ENCODE measurements at places on chromosomes 3 and 15.
A peak's percentile ranks its signal among the peaks of the same experiment; 100 is the strongest.

- no peak for DNase-seq
Measured at GRCh38 chr3:120684896-120685295, 2.9 kb upstream of the HGD start.

DNA sequence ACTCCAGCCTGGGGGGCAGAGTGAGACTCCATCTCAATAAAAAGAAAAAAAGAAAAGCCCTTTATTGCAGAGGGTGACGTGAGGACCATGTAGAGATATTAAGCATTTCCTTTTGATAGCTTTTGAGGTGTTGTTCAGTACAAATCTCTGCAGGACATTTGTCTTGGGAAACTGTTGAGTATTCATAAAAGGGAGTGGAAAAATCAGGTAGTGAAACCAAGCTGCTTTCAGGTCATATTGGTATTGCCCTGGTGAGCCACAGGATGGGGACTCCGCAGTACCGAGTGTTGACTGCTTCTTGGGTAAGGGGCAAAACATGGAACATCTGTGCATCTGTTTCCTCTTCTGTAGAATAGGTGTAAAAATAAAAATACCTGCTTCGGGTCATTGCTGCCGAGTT lies 9.9 kb downstream of the ITPR1 start:
- DNase-seq: peak; percentile 82

GRCh38 chr3:148825476-148825875 lies 2.1 kb upstream of the CPB1 start:
- DNase-seq: no peak

- no peak for DNase-seq
Measured at GRCh38 chr3:56154297-56154696, 314.0 kb downstream of the ERC2 start.

- DNase-seq: no peak
Measured at GRCh38 chr15:50979041-50979440, 70.6 kb downstream of the AP4E1 start.

DNA sequence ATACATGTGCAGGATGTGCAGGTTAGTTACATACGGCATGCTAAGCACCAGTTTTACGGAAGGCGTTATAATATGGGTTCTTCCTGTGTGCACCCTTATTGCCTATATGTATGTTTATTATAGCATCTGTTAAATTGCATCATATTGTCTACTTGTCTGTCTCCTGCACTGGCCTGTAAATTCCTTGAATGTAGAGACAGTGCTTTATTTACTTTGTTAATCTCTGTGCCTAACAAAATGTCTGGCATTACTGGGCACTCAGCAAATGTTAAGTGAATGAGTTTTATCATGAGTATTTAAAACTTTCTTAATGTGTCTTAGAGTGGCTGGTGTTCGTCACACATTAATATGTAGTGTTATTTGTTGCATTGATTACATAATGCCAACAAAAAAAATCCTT lies 23.8 kb downstream of the MGA start:
- DNase-seq: no peak

DNA sequence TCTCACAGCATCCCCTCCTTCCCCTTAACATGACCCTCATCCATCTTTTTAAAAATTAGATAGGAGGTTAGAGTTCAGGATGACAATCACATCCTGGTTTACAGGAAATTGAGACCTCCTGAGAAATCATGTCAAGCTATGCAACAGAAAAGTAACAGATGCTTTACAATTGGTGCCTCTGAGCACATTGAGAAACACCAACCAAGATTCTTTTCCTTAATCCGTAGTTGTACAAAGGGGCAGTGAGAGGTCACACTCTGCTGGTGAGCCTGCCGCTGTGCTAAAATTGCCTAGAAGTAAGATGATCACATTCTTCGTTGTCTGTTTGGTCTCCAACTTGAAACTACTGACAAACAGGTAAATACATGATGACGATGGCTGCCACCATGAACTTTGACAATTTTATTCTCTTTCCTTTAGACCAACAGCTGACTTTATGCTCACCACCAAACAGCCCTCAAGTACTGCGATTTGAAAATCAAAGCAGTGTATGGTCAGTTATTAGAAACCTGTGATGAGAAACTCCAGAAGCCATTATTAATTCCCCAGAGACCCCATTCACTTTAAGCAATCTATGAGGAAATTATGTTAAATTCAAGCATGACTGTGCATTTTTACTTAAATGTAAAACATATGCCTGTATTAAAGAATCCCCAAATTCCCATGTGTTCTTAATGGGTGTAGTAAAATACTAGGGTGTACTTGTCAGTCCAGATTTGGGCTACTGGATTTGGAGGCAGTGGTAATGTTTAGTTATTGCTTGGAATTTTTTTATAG lies 210.7 kb upstream of the UBE2E1 start:
- DNase-seq: no peak

GRCh38 chr3:144341471-144341870 lies 369.8 kb downstream of the DIPK2A start:
- DNase-seq: no peak

DNA sequence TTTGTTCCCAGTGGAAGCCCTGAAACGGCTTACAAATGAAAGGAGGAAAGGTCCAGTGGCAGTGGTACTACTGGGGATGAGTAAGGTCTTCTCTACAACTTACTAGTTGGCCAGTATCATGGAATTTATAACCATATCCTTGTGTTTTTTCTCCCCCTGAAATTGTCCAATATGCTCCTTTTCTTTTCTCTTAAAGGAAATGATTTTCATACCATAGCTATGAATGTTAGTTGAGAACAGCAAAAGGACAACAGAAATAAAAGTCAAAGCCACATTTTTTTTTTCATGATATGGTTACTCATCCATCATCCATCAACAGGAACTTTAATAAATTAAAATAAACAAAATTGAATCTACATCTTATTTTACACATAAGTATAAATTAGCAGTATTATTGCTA lies 450.4 kb downstream of the MFSD1 start:
- DNase-seq: no peak

- DNase-seq: peak; percentile 71
Measured at GRCh38 chr15:78422571-78423340, 15.3 kb upstream of the IREB2 start.

DNA sequence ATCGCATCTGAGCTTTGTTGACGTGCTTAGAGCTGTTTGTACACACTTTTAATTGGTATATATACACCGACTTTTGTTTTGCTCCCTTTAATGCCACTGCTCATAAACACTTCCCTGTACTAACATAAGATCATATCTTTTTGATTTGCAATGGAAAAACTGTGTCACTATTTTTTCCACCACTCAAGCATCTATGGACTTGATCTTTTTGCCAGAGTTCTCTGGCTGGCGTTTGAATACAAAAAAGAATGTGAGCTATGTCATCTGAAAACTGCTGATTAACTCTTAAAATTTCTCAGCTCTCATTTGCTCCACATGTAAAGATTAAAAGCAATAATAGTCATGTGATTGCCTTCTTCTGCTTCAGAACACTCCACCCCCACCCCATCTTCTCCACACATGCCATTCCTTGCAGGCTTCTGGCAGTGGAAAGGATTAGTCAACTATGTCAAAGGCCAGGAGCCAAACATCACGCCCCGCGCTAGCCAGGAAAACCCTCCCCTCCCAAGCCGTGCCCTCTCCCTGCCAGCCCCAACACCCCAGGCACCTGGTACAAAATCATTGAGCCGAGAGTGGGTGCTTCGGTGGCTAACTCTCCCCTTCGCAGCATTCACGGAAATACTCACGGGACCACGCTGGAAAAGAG lies 123.4 kb upstream of the MEF2A start:
- peak; percentile 1 for DNase-seq

DNA sequence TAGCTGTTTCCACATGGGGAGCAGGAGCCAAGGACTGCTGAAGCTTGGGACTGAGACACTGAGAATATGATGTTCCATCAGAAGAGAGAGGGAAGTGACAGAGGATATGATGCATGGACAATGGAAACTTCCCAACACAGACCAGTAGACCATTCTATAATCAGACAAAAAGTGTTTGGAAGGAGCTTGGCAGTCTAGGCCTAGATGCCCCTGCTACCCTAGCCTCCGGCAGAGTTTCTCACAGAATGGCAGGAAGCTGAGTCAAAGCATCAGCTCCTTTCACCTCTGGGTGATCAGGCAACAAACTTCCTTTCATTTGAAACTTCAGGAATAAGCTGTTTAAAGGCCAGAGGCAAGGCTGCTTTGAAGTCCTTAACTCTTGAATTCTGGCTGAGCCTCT lies 222.0 kb downstream of the NEK10 start:
- DNase-seq: no peak

DNA sequence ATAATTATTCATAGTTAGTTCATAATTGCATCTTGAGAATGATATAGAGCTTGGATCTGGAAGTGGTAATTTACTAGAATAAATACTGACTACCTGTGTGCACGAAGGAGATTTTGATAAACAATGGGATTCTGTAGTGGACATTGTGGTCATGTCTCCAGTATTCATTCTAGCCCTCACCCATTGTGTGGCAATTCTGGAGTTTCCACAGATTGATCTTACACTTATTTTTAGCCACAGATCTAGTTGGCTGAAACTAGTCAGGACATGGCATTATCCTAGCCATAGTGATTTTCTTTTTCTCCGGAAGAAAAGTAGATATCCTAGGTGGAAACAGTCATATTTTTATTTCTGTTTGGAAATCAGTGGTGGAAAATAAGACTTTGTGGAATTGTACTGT lies 833.1 kb downstream of the NAALADL2 start:
- no peak for DNase-seq

- DNase-seq: no peak
Measured at GRCh38 chr3:76997733-76998132, 42.2 kb upstream of the ROBO2 start.

GRCh38 chr3:170178651-170179050 lies 2.9 kb downstream of the PHC3 start:
- DNase-seq: peak; percentile 39

GRCh38 chr3:184419171-184419570 lies 39.3 kb downstream of the CHRD start:
- DNase-seq: no peak

DNA sequence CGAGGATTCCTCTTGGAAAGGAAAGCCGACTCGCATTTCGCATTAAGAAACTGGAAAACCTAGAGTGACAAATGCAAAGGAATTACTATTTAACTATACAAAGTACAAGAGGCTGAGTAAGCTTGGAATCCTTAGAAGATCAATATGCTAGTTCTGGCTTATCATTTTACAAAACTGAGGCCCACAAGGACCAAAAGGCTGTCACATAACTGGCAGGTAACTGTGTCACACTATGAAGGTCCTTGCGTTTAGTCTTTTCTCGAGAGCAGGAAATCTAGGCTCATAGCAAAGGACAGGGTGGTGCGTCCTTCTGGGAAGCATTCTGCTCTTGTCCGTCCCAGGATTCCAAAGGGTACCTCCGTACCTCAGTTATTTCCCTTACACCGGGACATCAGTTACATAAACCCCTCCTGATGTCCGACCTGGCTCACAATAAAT lies 629 bp downstream of the RPL24 start:
- DNase-seq: no peak

GRCh38 chr3:13077431-13078162 lies 4.4 kb upstream of the IQSEC1 start:
- no peak for DNase-seq

GRCh38 chr3:177220136-177220974 lies 23.1 kb upstream of the TBL1XR1 start:
- DNase-seq: no peak

GRCh38 chr3:169575381-169575780 lies 88.1 kb downstream of the MECOM start:
- no peak for DNase-seq

Data from B cell (primary cell).